ENCODE measurements at places on chromosomes 11 and 22.

DNA sequence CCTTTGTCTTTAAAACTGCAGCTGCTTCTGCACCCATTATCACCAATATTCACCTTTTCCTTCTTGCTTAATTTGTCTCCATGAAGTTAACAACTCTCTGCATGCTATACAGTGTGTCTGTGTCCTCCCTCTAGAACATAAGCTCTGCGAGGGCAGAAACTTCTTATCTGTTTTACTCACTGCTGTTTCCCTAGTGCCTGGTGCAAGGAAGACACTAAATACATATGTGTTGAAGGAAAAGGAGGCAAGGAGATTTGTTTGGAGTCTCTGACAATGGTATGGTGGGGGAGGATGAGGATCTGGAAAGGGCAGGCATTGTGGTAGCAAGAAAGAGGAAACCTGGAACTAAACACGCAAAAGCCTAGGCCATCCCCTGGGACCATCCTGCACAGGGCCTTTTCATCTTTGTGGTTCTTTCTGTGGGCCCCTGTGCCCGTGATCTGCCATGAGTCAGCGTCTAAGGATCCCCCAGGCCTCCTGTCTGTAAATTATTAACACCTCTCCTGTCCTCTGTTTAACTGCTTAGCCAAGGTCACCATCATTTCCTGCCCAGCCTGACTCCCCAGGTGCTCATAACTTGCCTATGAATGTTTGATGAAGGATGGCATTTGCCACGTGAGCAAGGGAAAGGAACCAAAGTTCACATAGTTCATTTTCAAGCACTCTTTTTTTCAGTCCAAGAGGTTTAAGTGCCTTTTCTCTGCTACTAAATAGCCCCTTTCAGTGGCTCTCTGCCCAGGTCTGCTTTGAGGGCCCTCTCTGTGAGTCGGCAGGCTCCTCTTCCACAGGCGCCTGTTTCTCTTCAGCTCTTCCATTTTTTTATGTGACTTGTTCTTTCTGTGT, 131.1 kb downstream of the RASSF10 start:
- no peak for DNase-seq

DNA sequence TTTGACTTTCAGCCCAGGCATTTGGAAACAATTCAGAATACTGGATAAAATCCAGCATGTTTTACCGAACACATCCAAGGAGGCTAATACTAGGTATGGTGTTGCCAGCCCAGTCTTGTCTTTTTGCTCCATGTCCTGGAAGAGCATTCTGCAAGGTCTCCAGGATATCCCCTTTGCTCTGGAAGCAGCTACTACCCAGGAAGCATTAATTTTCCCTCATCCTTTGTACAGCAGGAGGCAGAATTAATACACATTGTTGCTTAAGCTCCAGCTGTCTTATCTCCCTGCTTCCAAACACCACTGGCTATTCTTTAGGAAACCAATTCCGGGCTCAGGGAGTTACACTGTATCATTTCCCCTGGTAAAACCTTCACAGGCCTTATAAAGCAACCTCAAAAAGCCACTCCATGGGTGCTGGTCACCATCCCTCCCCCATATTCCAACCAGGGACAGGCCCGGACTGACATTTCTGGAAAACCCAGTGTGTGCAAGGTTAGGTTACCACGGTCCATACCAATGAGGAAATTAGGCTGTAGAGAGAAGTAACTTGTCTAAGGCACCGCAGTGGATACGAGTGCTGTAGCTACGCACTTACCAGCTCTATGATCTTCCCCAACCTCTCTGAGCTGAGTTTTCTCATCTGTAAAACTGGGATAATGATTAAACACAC, 1.5 kb upstream of the UBASH3B start:
- no peak for DNase-seq

DNA sequence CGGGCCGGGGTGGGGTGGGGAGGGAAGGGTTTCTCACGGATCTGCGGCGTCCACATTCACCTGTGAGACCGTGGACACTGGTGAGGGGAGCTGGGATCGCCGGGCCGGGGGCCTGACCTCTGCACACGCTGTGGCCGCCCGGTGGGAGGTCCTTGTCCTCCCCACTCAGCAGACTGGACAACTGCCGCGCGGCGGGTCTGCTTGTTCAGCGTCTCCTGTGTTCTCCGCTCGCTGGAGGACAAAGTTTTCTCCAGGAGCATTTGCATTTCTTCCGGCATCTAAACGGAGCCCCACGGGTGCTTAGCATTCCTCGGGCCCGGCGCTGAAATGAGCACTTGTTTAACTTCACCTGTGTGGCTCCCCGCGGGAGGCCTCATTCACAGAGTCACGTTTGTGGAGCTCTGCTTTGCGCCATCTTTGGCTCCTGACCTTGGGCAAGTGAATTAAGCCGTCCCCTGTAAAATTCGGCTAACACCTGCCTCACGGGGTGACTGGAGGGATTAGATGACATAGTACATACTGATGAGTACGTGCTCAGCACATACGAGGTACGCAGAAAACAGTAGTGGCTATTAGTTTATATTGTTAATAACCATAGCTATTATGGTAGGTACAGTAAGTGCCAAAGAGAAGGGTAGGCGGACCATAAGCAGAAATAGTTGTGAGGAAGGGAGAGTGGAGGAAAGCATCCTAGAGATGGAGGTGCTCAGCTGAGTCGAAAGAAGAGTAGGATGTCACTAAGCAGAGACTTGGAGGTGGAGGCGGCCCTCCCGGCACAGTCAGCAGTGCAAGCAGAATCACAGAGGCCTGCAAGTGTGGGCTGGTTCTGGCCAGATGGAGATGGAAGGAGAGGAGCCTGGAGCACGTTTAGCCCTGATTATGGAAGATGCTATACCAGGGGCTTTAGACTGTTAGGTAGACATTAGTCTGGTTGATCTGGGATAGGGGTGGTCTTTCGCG, 885 bp downstream of the TRMU start:
- no peak for DNase-seq

DNA sequence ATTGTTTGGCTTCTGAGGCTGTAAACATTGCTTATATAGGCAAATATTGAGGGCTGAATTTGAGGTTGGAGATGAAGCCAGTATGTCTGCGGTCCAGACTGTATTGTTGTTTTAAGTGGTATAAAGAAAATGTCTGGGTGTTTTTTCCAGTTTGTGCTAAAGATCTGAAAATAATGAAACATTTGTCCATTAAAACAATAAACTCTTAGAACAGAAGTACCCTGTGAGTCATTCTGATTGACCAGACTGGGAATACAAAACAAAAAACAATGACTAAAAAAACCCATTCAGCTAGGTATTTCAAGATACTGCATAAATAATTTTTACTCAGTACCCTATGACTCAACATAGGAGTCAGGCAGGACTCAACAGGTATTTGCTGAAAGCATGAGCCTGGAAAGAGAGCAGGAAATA, 20.4 kb downstream of the ALKBH8 start:
- DNase-seq = no peak

DNA sequence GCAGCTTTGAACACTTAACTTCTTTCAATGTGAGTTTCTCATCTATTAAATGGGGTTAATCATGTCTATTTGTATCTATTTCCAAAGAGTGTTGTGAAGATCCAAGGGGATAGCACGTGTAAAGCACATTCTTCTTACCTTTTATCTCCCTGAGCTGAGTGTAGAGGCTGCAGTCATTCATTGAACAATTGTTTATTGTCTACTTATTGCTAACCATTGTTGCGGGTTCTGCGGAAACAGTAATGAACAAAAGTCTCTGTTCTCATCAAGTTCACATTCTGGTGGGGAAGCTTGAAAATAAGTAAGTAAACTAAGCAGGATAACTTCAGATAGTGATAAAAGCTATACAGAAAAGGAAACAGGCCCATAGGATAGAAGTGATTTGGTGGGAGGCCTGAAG, 27.4 kb upstream of the PLET1 start:
- no peak for DNase-seq

GRCh38 chr11:95923728-95924413, at the start of gene MTMR2:
MTMR2 (minus strand) TSS chr11:95924107; CDS start chr11:95923954, 153 bp downstream.
- DNase-seq = peak; percentile 51

DNA sequence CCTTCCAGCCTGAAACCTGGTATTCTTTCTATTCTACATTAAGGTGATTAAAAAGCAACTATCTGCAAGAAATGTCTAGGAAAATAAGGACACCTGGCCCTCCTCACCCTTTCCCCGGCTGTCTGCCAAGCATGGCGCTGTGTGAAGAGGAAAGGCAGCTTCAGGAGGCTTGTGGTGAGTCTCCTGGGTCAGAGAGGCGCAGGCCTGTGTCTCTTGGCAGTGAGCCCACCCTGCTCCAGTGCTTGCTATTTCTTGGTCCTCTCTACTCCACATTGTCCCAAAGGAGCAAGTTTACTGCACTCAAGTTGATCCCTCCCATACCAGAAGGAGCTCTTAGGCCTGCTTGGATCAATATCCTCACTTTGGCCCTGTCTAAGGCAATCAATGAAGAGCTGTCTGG, 520.7 kb upstream of the B3GAT1 start:
- no peak for DNase-seq

- DNase-seq = no peak
These were observed 1.2 kb downstream of the CSRP3 start for GRCh38 chr11:19200410-19201201.

- no peak for DNase-seq
These were observed 14.6 kb downstream of the C11orf97 start for GRCh38 chr11:94526645-94527438.

DNA sequence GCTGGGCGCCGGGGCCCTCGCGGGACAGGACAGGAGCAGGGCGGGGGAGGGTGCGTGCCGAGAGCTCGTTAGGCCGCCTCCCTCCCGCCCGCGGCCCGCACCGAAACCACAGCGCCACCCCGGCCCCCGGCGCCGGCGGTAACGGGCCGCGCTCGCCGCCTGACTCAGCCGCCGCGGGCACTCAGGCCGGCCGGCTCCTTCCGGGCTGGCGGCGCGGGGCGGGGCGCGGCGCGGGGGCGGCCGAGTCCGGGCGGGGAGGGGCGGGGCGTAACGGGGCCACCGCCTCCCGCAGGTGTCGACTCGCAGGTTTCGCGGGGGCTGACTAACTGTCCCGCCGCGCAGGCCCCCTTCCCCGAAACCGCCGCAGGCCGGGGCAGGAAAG, at the start of gene AP5B1:
Gene AP5B1 (minus strand): TSS at position 207 of the 382 bp plus-strand sequence. CDS start 385 bp downstream, outside the sequence.
- peak; percentile 74 for DNase-seq

DNA sequence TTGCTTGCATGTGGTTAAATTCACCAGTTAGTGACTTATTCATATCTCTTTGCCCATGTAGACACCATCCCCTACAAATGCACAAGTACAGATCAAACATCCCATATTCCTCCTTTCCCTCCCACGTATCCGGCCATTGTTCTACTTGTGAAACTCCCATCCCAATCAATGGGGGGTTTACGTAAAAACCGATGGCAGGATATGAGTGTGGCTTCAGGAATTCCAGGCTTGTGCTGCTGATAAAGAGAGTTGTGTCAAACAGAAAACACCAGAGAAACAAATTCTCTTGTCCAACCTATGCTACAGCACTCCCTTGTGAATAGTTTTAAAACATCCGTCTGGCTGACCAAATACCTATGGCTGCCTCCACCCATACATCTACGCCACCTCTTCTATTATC, 15.5 kb downstream of the FLI1 start:
- DNase-seq = no peak

DNA sequence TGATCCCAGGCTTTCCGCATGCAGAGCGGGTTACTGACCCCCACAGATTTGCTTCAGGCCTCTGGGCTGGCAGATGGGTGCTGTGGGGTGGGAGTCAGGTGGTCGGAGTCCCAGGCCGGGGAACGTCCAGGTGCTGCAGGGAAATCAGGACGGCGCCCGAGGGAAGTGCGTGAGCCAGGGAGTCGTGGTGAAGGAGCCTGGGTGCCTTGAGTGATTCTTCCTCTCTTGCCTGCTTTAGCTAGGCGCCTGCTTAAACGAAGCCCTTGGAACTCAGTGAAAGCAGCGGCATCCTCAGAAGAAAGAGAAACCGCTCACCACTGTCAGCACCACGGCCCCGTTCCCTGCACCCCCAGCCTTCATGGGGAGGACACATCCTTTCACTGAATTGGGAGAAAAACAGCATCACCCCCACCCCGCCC, 455.6 kb downstream of the BRD1 start:
- no peak for DNase-seq

DNA sequence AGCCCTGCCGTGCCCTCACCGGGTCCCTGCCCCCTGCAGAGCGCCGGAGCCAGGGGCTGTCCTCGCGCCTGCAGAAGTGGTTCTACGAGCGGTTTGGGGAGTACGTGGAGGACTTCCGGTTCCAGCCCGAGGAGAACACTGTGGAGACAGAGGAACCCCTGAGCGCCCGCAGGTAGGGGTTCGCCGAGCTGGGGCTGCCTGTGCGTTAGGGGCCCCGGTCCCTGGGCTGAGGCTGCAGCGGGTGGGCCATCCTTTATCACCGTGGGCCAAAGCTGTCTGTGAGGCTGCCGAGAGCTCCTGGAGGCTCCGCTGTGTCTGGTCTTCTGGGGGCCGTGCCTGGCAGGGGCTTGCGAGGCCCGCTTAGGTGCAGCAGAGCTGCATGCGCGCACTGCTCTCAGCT, 42.8 kb downstream of the GRAMD4 start:
- no peak for DNase-seq

DNA sequence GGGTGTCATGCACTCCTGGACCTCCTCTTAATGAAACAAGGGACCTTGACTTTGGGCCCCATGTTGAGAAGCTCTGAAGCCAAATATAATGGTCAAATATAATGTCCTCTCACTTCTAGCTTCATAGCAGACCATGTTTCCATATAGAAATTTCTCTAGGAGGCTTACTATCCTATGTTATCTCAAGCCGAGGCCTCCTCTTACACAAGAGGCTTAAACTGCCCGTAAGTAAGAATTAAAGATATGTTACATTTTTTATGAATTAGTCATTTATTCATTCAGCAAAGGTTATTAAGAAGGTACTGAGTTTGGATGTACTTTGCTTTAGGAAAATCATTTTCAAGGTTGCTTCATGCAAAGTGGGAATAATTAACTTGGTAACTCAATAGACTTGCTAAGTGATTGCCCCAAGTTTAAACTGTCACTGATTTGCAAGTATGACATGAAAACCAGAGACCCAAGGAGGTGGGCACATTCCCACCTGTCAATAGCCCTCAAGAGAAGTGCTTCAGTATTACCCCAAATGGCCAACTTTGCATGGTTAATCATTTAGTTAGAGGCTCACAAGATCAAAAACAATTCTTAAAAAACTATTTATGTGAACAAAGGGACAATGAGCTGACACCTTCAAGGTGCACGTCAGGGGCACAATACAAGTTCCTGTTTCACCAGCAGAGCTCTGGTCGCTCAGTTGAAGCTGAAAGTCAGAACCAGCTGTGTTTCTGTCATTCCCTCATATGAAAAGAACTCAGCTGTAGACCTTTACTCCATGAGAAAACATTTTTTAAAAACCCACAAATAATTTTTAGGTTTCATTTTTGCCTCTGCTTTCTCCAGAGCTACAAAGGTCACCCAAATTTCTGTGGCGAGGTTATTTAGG, 20.9 kb downstream of the BDNF start:
- no peak for DNase-seq

- no peak for DNase-seq
These were observed 113.8 kb downstream of the MED15 start for GRCh38 chr22:20621162-20621561.

- DNase-seq = no peak
These were observed 359.3 kb downstream of the TENM4 start for GRCh38 chr11:79081471-79082031.
